ENCODE measurements at places on chromosomes 5 and 9.
A peak's percentile ranks its signal among the peaks of the same experiment; 100 is the strongest.

DNA sequence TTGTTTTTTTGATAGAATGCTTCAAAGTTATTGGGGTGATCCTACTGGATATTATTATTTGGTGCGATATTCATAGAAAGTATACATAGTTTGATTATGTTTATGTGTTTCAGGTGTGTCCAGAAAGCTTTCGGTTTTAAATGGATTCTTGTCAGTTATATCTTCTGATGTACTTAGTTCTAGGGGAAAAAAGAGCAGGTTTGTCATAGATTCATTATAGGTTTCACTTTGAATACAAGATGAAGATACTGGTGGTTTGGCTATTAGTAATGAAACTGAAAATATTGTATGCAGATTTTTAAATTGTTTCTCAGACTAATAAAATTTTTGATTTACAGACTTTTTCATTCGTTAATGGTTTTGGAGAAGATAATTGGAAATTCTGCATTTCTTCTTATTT, 98.9 kb downstream of the MAN2A1 start:
- DNase-seq = no peak

DNA sequence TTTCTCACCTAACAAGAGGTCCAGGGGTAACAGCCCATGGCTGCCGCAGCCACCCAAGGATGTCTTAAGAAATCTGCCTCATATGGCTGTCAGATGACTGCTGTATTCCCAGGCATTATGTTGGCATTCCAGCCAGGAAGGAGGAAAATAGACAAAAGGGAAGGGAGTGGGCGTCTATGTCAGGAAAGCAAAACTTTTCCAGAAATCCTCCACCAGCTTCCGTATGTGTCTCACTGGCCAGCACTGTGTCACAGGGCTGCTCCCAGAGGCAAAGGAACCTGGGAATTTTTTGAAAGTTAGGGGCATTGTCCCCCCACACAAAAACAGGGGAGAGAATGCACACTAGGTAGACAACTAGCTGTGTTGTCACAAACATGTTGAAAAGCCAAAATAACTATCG, 7.3 kb downstream of the BHMT2 start:
- no peak for DNase-seq

DNA sequence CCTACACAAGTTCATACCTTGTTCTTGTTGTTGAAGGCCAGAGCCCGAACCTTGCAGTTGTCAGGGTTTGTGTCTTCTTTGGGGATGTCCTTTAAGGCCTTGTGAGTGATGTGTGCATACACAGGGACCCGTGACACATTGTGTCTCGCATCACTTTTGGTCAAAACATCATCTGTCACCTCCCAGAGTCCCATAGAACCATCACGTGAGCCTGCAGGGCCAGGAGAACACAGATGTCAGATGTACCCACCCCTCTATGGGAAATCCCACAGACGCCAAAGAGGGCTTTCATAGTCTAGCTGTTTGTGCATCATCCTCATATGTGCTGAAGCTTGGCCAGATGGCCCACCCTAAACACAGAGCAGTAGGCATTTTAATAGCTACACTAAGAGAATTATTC, 28.2 kb downstream of the DCAF12 start:
- no peak for DNase-seq

- no peak for DNase-seq
These were observed 148.2 kb upstream of the PLPPR1 start for GRCh38 chr9:100880284-100880683.

DNA sequence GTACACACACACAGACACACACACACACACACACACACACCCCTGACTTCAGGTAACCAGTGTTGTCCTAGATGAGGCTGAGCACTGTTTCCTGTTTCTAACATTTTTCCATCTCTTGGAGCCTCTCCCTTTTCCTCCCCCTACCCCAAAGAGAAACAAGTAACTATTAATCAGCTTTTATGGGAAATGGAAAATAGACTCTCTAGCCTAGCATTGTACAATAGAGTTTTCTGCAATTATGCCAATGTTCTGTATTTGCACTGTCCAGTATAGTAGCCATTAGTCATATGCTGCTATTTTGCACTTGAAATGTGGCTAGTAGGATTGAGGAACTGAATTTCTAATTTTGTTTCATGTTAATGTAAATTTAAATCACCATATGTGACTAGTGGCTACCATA, 33.1 kb downstream of the RAB3C start:
- no peak for DNase-seq

- DNase-seq = no peak
These were observed 402 bp downstream of the BRD8 start for GRCh38 chr5:138177941-138178515.

GRCh38 chr5:146213210-146213826, 9.9 kb downstream of the RBM27 start:
- DNase-seq = no peak

GRCh38 chr9:97596906-97597305, 36.3 kb downstream of the TSTD2 start:
- no peak for DNase-seq

GRCh38 chr9:68955330-68955729, 58.6 kb downstream of the PRKACG start:
- no peak for DNase-seq

- DNase-seq = peak; percentile 65
These were observed 9.7 kb upstream of the RALGDS start for GRCh38 chr9:133130685-133131244.

- no peak for DNase-seq
These were observed 158.2 kb downstream of the OLFM1 start for GRCh38 chr9:135245482-135246247.

GRCh38 chr5:91928754-91929521, 545.8 kb upstream of the ARRDC3 start:
- no peak for DNase-seq
